ENCODE measurements at places on chromosomes 11 and 22. TPM values are rescaled to one million over a fixed set of nuclear protein-coding genes. Genes with fewer than 3 reads are reported as not detected.
A peak's percentile ranks its signal among the peaks of the same experiment; 100 is the strongest.

DNA sequence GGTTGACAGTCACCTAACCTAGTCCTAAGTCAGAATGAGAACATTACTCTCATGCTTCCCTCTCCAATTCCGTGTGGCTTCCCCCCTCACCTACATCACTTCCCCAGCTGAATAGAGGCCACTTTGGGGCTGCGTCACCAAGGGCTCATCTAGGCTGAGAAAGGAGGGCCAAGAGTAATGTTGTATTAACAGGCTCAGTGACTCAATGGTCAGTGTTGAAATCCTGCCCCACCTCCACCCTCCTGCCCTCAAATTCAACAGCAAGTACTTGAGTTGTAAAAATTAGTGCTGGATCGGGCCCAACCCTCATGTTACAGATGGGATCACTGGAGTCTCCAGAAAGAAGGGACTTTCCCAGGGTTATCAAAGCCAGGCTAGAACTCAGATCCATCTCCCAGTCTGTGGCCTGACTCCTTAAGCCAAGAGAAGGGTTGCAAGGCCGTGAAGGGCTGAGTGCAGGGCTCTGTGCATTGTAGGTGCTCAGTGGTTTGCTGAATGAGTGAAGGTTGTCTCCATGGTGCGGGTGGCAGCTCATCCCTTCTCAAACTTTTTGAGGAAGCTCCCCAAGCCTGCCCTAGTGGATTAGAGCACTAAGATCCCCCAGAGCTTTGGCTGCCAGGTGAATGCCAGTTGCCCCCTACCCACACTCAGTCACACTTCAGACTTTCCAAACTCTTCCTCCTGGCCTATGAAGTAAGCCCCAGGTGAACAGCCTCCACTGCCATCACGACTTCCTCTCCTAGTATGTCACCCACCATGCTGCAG is 3.2 kb downstream of the DGAT2 start:
- H3K36me3 ChIP-seq, result no peaks in the 10 kb centered on the region
- H3K27ac ChIP-seq, result no peak overlapping the region
- H3K27me3 ChIP-seq, result no peaks in the 10 kb centered on the region
- H3K4me3 ChIP-seq, result no peak overlapping the region

DNA sequence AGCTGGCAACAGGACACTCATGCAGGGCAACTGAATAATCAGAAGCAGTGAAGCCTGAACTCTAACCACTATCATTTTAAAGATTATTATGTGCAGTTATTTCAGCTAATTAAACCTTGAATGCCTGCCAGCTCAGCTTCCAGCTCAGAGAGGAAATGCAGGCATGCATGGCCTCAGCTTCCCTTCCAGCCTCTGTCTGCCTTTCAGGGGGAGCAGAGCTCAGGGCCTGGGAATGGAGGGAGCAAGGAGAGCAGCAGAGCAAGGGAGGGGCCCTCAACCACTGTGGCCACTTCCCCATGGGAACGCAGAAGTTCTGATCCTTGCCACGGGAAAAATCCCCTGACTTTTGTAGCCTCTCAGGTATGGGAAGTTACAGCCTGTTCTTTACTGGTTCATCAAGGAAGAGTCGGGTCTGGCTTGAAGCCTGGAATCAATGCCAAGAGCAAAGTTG is 32.5 kb upstream of the APLNR start:
- no peak overlapping the region for H3K4me3 ChIP-seq
- no peaks in the 10 kb centered on the region for H3K4me1 ChIP-seq
- H3K27me3 ChIP-seq, result peaks cover 1% of the 10 kb centered on the region
- DNase-seq, result no peak

DNA sequence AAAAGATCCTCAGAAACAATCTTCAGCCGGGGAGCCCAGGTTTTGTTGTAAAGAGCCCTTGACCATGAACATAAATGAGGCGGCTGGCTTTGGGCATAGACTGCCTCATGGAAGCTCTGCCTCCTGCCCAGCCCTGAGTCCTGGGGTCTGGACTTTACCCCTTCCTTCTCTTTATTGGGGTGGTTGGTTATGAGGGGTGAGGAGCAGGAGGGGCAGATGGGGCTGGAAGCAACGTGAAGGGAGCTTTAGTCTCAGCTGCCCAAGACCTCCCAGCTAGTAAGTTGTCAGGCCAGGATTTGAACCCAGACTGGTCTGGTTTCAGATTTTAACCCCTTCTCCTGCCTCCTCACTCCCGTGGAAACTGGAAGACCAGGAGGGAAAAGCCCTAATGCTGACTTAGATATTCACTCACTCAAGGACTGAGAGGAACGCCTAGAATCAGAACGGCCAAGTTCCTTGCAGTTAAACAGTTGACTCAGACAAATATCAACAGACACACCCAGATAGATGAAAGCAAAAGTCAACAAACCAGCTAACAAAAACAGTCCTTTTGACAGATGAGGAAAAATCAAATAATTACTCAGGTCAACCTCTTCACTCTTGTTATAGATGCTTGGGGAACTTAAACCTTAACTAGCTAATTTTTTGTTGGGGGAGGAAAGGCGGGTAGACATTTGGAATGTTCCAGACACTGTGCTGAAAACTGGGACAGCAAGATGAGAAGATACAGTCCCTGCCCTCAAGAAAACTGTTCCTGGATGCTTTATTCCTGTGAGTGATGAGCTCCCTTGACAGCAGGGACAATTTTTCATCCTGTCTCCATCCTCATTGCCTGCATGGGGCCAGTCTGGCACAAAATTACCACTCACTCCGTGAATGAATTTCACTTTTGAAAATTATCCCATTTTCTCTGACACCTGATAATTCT is 20.8 kb upstream of the ARRB1 start:
- no peaks in the 10 kb centered on the region for H3K27me3 ChIP-seq
- H3K27ac ChIP-seq, result no peak overlapping the region
- DNase-seq, result no peak
- H3K36me3 ChIP-seq, result no peaks in the 10 kb centered on the region
- no peak overlapping the region for H3K4me3 ChIP-seq
- H3K4me1 ChIP-seq, result no peaks in the 10 kb centered on the region

DNA sequence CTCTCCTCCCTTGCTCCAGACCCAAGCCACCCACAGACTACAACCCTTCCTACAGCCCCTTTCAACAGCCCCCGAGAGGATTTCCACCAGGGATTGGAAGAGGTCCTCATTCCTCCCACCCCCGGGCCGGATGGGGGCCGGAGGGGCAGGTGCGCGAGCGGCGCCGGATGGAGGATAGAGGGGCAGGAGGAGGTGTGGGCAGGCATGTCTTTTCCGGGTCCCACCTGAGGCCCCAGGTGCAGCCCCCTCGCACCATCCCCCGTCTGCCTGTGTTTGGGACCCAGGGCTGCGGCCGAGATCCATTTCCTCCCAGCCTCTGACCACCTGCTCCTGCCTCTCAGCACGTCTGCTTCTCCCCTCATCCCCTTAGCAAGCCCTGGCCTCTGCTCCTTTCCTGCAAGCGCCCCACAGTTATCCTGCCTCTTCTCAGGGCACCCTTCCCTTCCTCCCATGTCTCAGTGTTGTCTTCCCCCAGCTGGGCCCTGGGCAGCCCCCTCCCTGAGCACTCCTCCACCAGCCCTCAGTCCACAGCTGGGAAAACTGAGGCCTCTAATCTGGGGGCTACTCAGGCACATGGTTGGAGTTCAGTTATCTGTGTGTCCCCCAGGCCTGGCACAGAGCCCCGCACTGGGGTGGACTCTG is 19.3 kb upstream of the CBX7 start:
- peaks cover 50% of the 10 kb centered on the region for H3K4me1 ChIP-seq
- no peaks in the 10 kb centered on the region for H3K27me3 ChIP-seq
- DNase-seq, result no peak

- peaks cover 8% of the 10 kb centered on the region for H3K4me1 ChIP-seq
- H3K4me3 ChIP-seq, result peak overlapping the region; percentile 53
- no peaks in the 10 kb centered on the region for H3K27me3 ChIP-seq
Observed at GRCh38 chr22:46537946-46538813, 760 bp upstream of the CELSR1 start.

DNA sequence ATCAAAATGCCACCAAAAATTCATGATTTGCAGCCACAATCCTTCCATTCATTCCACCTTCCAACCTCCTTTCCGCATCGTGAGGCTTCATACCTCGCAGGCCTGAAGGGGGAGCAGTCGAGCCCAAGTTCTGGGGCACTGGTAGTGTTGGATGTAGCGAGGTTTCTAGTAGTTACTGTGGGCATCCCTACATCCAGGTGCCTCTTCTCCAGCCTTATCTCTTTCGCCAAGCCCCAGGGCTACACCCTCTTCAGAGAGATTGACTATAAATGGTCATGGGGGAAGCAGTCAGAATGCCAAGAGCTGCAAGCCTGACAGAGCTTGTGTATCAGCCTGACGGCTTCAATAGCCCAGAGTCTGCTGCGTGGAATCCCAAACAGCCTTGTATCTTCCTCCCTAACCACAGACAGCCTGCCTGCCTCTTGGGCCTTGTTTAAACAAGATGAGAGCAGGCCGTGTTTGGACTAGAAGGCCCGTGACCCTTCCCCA is 28.9 kb downstream of the CLMP start:
- H3K4me1 ChIP-seq, result no peaks in the 10 kb centered on the region
- no peak overlapping the region for H3K4me3 ChIP-seq
- no peak overlapping the region for H3K27ac ChIP-seq
- no peak for DNase-seq

DNA sequence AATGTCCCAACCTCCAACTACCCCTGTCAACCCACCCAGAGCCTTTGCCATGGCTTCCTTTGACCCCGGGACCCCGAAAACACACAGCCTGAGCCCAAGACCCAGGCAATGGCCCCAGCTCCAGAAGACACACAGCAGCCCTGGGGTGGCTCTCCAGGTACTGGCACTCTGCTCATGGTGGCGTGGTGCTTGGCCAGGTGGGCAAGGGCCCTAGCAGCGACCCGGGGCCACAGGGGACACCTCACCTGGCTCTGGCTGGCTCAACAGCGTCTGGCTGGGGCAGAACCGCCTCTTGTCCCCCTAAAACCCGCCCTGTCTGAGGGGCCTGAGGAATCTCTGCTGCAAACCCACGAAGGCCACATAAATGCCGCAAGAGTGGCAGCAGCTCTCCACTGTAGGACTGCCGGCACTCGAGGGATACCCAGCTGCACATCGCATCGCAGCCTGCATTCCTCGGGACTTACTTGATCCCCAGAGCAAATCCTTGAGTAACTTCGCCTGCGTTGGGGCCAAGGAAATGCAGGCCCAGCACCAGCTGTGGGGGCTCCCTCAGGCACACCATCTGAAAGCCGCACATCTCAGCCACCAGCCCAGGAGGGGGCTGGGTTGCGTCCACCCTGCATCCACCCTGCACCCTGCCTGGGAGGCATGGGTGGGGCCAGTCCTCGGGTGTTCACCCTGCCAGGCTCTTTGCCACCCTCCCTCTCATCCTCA is 23.1 kb upstream of the GNB1L start:
- peaks cover 40% of the 10 kb centered on the region for H3K36me3 ChIP-seq
- no peaks in the 10 kb centered on the region for H3K27me3 ChIP-seq
- no peak overlapping the region for H3K27ac ChIP-seq
- H3K4me1 ChIP-seq, result no peaks in the 10 kb centered on the region
- no peak for DNase-seq

DNA sequence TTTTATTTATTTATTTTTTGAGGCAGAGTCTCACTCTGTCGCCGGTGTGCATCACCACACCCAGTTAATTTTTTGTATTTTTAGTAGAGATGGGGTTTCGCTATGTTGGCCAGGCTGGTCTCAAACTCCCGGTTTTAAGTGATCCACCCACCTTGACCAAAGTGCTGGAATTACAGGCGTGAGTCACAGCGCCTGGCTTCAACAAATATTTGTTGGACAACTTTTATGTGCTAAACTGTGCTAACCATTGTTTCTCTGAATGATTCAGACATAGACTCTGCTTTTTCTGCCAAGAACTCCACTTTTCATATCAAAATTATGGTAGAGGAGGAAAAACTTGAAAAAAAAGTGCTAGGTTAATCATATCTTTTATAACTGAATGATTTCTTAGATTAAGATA is 36.3 kb downstream of the MMP7 start:
- H3K4me1 ChIP-seq, result no peaks in the 10 kb centered on the region
- no peaks in the 10 kb centered on the region for H3K27me3 ChIP-seq
- no peaks in the 10 kb centered on the region for H3K36me3 ChIP-seq

- H3K4me3 ChIP-seq, result no peak overlapping the region
- no peak overlapping the region for H3K27ac ChIP-seq
- DNase-seq, result no peak
- no peaks in the 10 kb centered on the region for H3K4me1 ChIP-seq
- no peaks in the 10 kb centered on the region for H3K36me3 ChIP-seq
Observed at GRCh38 chr22:47374901-47375575, 612.6 kb downstream of the TBC1D22A start.

- H3K4me1 ChIP-seq, result peaks cover 29% of the 10 kb centered on the region
- peak overlapping the region; percentile 92 for H3K27ac ChIP-seq
- H3K27me3 ChIP-seq, result no peaks in the 10 kb centered on the region
- peak; percentile 64 for DNase-seq
Observed at GRCh38 chr11:62601122-62601371, 618 bp downstream of the MTA2 start.

GRCh38 chr22:46650078-46650810 is 30.1 kb downstream of the GRAMD4 start:
- peak overlapping the region; percentile 90 for H3K27ac ChIP-seq
- H3K36me3 ChIP-seq, result no peaks in the 10 kb centered on the region
- H3K4me3 ChIP-seq, result peak overlapping the region; percentile 38
- no peak for DNase-seq
- peaks cover 49% of the 10 kb centered on the region for H3K4me1 ChIP-seq

- no peak for DNase-seq
- H3K4me1 ChIP-seq, result no peaks in the 10 kb centered on the region
- no peaks in the 10 kb centered on the region for H3K36me3 ChIP-seq
- H3K27ac ChIP-seq, result no peak overlapping the region
Observed at GRCh38 chr11:23336961-23337360, 476.7 kb upstream of the CCDC179 start.

- no peak overlapping the region for H3K27ac ChIP-seq
- no peaks in the 10 kb centered on the region for H3K27me3 ChIP-seq
- no peak overlapping the region for H3K4me3 ChIP-seq
- no peak for DNase-seq
Observed at GRCh38 chr11:13327421-13327820, 49.8 kb downstream of the BMAL1 start.

GRCh38 chr11:105298174-105298573 is 158.6 kb upstream of the CARD18 start:
- DNase-seq, result no peak
- H3K27ac ChIP-seq, result no peak overlapping the region
- H3K4me1 ChIP-seq, result no peaks in the 10 kb centered on the region
- no peaks in the 10 kb centered on the region for H3K36me3 ChIP-seq
- H3K4me3 ChIP-seq, result no peak overlapping the region

NECTIN1 gene
- total RNA-seq, result 2.2 TPM

TRIM68 gene
- 11.0 TPM for total RNA-seq

PIH1D2 gene
- 1.1 TPM for total RNA-seq
